SW480 (cell line): ENCODE measurements at places on chromosomes 7 and 10.

DNA sequence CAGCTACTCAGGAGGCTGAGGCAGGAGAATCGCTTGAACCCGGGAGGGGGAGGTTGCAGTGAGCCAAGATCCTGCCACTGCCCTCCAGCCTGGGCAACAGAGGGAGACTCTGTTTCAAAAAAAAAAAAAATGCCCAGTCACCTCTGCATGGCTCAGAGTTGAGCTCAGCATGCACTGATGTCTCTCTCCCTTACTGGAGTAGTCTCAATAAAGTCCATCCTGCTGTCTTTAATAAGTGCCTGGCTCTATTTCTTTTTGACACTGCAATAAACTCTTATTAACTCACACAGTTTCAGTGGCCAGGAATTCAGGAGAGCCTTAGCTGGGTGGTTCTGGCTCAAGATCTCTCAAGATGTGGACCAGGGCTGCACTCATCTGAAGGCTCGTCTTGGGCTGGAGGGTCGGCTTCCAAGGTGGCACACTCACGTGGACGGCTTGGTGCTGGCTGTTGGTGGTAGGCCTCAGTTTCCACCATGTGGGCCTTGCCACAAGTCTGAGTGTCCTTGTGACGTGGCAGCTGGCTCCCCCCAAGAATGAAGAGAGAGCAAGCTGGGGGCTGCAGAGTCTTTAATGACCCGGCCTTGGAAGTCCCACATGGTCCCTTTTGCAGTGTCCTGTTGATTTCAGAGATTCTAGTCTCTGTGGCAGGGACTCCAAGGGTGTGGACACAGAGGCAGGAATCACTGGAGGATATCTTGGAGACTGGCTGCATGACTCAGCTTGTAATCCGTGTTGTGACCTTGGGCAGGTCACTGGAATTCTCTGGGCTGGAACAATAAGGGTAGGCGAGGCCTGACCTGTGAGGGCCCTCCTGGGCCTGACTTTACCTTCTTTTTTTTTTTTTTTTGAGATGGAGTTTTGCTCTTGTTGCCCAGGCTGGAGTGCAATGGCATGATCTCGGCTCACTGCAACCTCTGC is 85.9 kb upstream of the KMT2C start:
- DNase-seq: no peak

GRCh38 chr10:5094265-5095205 is at the start of gene AKR1C3:
Gene AKR1C3, plus strand, starts transcription at chr10:5094414. Its CDS starts 31 bp downstream, at chr10:5094445.
- peak; percentile 74 for DNase-seq

GRCh38 chr10:35783305-35783838 is 141.3 kb upstream of the FZD8 start:
- no peak for DNase-seq

DNA sequence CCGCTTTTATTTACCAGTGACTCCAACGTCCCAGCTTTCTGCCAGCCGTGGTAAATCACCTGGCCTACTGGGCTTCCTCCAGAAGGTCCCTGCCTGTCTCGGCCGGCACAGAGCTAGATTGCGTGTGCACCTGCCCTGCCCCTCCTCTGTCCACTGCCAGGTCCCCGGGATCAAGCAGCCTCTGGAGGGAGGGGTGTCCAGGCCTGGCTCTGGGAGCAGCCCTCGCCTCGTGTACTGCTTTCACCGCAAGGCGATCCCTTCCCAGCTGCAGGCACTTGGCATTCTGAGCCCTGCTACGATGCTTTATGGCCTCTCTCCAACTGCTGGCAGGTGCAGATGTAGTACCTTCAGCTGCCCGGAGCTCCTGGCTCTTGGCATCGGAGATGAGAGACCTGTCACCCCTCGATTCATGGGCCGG is 7.4 kb downstream of the SLC29A3 start:
- DNase-seq: no peak

GRCh38 chr10:129275886-129276285 is 191.2 kb upstream of the MGMT start:
- no peak for DNase-seq

- DNase-seq: no peak
Measured at GRCh38 chr7:120794106-120794729, 63.7 kb downstream of the TSPAN12 start.

DNA sequence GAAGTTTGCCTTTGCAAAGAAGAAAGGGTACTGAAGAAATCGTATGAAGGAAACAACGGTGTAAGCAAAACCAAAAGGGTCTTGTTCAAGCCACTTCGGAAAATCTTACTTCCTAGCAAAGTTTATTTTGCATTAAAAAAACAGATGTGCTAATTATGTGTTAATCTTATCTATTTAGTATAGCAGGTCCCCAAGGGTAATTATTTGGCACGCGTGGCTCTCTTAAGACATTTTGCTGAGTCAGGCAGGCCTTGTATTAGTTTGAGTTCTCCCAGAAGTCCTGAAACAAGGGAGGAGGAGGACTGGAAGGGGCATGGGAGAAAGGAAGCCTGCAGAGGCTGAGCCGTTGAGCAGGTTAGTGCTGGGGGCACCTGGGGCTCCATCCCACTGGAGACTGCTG is 44.9 kb downstream of the TMEM178B start:
- no peak for DNase-seq

- DNase-seq: peak; percentile 77
Measured at GRCh38 chr7:142104550-142105527, 6.7 kb upstream of the MGAM2 start.

GRCh38 chr7:44382459-44383265 is 57.3 kb upstream of the CAMK2B start:
- DNase-seq: no peak

- peak; percentile 99 for DNase-seq
Measured at GRCh38 chr7:95491634-95492314, 6.0 kb downstream of the ASB4 start.

DNA sequence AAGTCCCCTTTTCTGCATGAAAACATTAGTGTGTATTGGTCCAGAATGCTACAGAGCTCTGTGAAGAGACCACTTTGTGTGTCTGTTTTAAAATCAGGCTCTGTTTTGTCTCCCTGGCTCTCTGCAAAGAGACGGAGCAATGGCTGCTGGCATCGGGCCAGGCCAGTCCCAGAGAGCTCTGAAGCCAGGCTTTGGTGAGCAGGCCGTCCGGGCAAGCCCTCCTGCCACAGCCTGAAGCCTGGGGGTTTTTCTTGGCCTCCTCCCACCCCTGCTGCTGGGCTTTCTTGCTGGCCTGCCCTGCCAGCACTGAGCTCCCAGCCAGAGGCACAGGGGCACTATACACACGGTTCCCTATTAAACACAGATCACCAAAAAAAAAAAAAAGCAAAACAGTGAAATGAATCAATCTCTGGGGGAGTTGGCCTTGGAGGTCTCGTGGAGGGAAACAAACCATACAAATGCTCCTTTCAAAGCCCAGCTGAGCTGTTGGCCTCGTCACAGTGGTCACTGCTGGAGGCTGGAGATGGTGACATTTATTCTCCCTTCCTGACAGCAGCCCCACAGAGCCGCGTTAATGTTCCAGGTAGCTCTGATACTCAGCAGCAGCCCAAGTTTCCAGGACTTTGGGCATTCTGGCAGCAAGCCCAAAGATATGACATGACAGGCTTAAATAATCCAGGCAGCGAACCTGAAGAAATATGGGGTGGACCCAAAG is 237.2 kb downstream of the TCF7L2 start:
- DNase-seq: no peak

- DNase-seq: no peak
Measured at GRCh38 chr7:15658247-15658646, 28.2 kb downstream of the MEOX2 start.

- DNase-seq: peak; percentile 69
Measured at GRCh38 chr10:96511044-96511945, 2.4 kb downstream of the TLL2 start.

GRCh38 chr7:48398191-48398590 is 226.9 kb downstream of the ABCA13 start:
- DNase-seq: no peak

- no peak for DNase-seq
Measured at GRCh38 chr7:142808461-142808801, 37.7 kb downstream of the PRSS2 start.

GRCh38 chr10:52280051-52280450 is 34.0 kb upstream of the DKK1 start:
- no peak for DNase-seq

DNA sequence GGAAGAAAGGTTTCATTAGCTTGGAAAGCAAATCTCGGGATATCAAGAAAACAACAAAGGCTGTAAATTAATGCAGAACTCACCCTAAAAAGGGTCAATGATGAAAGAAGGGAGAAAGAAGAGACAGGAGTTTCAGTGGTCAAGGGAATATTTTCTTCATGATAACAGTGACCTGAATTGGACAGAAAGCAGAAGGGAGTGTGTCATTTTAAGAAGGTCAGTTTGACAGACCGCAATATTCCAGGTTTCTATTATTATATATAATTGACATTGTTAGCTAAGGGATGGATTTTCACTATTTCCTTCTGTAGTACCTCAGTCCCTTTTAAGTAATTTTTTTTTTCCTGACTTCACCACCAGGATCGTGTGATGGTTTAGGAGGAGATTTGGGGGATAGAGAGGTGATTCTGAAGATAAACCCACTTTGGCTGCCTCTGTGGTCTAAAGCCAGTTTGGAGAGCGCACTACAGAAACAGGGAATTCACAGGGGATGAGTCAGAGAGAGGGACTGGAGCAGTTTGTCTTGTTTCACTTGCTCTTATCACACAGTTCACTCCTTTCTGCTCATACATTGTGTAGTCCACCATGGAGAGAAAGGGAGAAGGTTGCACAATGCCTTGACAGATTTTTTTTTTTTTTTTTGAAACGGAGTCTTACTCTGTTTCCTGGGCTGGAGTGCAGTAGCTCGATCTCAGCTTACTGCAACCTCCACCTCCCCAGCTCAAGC is 417.9 kb downstream of the AUTS2 start:
- DNase-seq: peak; percentile 33

DNA sequence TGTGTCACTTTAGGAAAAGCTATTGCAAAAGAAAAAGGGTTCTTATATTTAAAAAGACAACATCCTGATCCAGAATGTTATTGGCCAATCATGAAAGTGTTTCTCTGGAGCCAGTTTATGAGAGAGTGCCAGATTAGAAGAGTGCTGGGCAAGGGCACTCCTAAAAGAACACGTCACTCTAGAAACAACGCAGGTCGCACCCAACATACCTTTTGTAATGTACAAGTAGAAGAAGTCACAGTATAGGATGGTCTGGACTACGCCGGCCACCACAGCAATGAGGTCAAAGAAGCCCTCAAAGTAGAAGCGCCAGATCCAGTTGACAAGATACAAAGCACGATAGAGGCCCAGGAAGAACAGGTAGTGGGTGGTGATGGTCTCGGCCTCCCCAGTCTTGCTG is 18.1 kb upstream of the DAGLB start:
- DNase-seq: no peak

GRCh38 chr10:93656155-93656554 is 43.8 kb downstream of the PDE6C start:
- DNase-seq: no peak

GRCh38 chr10:75498884-75499350 is 67.5 kb downstream of the LRMDA start:
- DNase-seq: no peak

DNA sequence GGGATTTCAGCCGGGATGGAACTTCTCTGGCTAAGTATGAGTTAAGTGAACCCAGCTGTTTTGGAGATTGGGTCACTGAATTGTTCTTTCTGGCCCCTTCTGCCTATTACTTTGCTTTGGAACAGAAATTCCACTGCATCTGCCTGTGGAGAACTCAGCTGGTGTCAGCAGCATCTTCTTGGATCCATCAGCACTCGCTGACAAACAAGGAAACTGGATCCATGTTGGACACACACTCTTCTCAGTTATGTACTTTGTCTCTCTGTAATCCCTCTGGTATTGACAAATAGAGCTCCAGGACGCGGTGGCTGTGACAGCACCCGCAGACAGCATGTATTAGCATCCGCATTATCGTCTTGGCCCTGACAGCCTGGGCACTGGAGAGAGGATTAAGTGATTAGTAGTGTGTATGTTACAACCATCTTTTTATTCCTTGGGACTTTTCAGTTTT is 73.0 kb upstream of the BMPER start:
- no peak for DNase-seq

- DNase-seq: no peak
Measured at GRCh38 chr10:10986606-10987005, 31.1 kb upstream of the CELF2 start.

DNA sequence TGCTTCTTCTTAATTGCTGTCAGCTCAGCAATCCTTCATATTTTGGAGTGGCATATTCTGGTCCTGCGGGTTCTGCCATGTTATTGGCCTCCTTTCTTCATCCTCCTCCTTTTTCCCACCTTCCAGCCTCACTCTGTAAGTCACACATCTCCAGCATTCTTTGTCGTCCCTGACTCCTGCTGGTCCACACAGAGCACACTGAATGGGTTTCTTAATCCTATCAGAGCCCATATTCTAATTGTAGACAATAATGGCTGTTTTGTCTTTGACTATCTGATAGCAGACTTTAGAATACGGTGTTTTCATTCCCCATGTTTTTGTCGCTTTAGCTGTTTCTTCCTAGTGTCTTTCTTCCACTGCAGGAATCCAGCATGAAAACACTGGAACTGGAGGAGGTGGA is 389.6 kb downstream of the REEP3 start:
- DNase-seq: no peak

- no peak for DNase-seq
Measured at GRCh38 chr10:43118631-43119415, 19.4 kb upstream of the CSGALNACT2 start.

- DNase-seq: no peak
Measured at GRCh38 chr7:16754856-16755317, 1.3 kb downstream of the TSPAN13 start.

DNA sequence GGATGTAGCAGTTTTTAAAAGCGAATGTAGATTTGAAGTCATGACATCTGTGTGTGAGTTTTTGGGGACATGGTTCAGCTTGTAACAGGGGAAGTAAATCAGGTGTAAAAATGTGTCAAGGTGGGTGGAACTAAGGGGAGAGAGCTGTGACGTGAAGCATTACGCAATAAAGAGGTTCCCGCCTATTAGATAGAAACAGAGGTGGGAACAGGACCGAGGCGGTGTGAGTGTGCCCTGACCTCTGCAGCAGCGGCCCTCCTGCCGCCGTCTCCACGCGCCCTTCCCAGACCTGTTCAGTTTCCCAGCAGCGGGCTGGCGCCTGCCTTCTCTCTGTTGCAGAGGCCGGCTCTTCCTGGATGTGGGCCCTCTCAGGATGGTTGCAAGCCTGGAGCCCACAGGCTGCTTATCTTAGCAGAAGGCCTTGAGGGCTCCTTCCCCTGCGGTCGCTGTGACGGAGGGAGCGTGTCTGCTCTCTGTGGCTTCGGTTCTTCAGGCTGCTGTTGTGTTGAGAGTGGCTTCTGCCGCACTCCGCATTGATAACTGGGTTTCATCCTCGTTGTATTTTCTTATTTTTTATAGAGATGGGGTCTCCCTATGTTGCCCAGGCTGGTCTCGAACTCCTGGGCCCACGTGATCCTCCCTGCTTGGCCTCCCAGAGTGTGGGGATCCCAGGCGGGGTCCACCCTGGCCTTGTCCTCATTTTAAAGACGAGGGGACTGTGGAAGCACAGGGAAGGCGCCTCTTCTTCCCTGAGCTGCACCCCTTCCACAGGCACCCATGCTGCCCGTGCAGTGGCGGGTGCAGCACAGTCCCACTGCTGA is 65.0 kb downstream of the DNAJB6 start:
- no peak for DNase-seq

DNA sequence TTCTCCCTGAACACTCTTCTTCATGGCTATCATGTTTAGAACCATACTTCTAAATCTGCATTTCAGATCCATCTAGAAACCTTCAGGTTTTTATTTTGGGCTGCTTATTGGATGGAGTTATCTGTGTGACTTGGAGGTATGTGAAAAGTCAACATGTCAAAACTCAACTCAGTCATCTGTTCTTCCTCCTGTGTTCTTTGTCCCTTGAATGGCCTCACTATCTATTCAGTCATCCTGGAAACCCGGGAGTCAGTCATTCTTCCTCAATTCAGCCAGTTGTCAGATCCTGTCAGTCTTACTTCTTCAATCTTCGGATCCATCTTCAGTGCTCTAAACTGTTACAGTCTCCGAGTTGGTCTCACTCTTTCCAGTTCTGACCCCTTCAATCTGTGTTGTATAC is 52.2 kb downstream of the VKORC1L1 start:
- no peak for DNase-seq
